HEK293T (cell line): ENCODE measurements at places on chromosomes 5 and 9.
A peak's percentile ranks its signal among the peaks of the same experiment; 100 is the strongest.

DNA sequence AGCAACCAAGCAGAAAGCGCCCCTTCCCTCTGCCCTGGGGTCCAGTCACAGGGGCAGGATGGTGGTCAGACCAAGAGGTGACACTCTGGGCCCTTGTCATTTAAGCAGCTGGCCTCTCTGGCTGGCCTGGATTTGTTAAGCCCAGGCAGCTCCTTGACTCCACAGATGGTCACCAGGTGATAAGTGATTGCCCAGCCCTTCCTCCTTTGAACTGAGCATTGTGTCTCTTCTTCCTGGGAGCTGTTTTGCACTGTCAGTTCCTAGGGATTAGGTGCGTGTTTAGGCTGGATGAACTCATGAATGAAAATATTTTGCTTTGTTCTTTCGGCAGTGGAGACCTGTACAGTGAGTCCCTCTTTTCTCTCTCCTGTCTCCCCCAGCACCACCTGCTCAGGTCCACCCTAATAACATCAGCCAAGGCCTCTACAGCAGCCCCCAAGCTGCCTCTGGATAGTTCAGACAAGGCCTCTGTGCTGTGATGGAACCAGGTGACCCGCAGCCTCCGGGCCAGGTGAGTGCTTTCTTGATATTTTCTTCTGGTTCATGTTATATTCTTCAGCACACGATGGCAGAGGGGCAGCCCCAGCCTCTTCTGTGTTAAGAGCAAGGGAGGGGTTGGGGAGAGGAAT, 139.7 kb upstream of the PITX1 start:
- no peak for DNase-seq

DNA sequence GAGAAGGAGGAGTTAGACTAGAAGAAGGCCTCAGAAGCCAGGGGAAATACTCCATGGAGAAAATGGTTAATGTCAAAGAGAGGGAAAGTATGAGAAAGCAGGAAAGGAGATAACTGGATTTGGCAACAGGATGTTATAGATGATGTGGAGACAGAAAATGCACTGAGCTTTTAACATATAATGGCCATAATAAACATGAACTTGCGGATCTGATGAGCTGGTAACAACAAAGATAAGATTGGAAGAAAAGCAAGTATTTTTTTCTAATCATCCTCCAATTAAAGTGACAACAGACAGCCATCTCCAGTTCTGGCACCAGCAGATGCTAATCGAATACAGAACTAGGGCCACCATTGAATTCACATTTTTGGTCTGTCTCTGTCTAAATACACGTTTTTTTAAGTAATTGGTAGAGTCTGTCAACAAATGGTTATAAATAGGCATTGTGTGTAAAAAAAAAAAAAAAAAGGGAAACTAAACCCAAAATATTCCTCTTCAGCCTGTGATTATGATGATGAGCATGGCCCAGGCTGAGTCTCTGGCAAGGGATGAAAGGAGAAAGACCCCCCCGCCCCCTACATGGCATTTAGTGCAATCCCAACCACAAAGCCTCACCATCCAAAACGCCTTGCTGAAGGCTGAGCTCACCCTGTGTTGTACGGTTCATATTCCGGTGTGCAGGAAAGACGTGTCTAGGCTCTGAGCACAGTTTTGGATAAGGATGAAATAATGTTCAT, 149.5 kb upstream of the LHFPL2 start:
- DNase-seq = no peak

GRCh38 chr5:5719292-5719691, 296.8 kb downstream of the ICE1 start:
- DNase-seq = no peak

DNA sequence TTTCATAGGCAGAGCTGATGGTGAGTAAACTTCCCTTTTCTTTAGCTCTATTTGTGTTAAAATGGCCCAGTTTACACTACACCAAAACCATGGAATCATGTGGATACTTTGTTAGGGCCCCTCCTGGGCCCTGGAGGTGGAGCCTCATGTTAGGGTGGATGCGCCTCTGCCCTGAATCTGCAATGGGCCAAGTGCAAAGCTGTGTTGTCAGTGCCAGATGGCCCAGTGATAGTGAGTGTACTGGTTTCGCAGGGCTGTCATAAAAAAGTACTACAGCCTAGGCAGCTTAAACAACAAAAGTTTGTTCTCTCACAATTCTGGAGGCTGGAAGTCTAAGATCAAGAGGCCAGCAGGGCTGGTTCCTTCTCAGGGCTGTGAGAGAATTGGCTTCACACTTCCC, 64.8 kb downstream of the HSPA4 start:
- DNase-seq = peak; percentile 2

- DNase-seq = no peak
Observed at GRCh38 chr5:932628-933250, 40.1 kb downstream of the TRIP13 start.

DNA sequence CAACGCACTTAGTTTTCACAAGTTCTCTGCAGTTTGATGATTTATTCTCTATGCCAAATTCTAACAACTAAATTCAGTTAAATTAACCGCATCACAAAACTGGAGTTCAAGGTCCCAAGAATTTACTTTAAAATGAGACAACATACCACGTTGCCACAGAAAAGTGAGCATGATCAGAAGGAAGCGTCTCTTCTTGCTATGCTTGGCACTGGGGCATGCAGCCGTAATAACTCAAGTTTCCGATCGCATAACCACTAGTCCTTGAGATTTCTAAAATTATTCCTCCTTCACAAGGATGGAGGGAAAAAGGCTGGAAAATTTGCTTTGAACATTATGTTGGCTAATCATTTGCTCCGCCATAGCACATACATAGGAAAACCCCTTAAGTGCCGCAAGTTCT, 13.9 kb downstream of the NFIB start:
- no peak for DNase-seq

GRCh38 chr5:178768371-178769260, 38.2 kb upstream of the ZNF354A start:
- no peak for DNase-seq

DNA sequence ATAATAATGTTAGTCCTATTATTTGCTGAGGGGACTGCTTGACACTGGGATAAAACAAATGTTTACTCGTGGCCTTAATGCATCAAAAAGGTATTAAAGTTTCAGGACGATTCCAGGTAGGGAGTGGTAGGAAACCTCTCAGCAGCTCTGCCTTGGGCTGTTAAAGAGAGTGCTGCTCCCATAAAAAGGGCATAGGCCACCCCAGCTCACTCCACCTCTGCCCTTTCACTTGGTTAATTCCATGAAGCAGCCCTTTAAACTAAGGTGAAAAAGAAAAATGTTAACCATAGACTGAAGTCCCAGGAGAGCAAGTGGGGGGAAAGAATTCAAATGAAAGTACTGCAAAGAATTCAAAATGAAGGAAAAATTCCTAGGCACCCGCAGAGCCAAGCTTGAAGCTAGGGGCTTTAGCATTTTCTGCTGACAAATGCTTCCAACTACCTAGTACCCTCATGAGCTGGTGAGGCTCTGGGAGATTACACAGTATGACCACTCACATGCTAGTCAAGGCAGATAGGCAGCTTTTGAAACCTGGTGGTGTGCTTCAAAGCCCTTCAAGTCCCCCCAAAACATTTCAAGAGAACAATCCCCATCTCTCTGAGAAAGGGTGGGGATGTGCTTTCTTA, 8.5 kb downstream of the KLF9 start:
- DNase-seq = no peak

GRCh38 chr5:143682246-143682905, 129.6 kb upstream of the HMHB1 start:
- no peak for DNase-seq

GRCh38 chr9:36134761-36135505, 1.6 kb upstream of the GLIPR2 start:
- no peak for DNase-seq

DNA sequence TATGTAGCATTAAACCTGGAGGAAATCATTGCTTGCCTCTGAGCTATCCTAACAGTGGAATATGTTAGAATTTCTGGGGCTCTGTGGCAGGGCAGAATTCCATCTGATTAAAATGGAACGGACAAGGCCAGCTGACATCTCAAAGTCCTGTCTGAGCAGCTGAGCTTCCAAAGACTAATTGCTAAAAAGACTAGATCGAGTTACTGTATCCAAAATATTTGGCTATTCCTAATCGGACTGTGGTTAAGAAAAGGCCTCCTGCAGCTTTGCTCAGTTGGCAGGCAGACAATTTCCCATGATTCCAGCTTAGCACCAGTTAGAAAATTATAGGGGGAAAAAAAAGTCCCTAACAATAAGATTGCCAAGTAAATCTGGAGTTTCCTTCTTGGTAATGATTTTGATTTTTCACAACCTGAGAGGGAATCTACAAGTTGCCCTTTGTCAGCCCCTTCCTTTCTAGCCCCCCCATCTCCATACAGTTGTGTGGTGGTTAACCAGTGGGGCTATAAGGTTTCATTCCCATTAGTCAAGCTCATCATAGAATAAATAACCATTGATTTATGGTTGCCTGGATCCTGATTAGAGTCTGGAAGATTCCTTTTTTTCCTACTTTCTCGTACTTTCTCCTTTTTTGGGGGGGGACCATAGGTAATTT, 26.4 kb downstream of the PTGR1 start:
- peak; percentile 26 for DNase-seq
